ENCODE measurements at places on chromosomes 6 and 20.
A peak's percentile ranks its signal among the peaks of the same experiment; 100 is the strongest.

DNA sequence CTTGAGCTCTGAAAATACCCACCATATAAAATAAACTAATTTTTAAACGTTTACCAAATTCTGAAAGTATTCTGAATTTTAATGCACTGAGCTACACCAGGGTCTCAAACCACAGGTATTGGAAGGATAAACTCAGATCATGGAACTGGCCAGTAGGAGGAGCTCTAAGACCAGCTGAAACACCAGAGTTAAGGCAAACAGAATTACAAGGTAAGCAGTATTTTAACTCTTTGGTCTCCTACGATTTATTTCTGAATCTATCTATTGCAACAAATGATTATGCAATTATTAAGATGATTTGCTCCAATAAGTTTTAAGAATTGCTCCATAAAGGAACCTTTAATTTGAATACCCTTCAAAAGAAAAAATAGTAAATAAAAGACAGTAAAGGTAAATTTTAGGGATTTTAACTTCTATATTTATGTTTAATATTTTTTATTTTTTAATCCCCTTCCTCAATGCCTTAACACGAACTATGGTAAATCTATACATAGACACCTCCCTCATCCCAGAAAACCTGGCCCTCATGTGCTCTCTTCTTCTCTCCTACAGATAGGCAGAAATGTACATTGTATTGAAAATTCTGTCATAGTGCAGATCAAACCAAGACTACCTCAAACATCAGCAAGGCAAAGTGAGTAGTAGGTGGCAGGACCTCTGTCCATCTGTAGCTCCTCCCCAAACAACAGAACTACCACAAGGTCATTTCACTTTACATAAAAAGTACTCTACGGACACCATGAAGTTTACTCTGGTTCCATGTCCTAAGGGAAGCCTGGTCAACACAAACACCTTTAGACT, 58.4 kb downstream of the SMLR1 start:
- peak; percentile 88 for DNase-seq

DNA sequence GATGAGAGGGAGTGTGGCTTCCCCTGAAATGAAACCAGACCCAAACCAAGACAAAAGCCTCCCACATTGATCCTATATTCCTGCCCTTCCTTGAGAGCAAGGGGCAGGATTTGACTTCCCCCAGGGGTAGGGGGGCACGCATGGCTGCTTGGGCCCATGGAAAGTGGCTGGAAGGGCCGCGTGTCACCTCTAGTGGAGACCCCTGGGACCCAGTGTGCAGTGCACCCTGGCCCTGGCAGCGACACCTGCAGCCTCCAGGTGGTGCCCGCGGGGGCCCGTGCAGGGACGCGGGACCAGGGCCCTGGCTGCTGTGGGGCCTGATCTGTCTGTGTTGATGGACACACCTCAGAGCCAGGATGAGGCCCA, 18.0 kb upstream of the SLCO4A1 start:
- no peak for DNase-seq

- DNase-seq: no peak
These were observed 162.9 kb upstream of the SASH1 start for GRCh38 chr6:148179786-148180185.

- no peak for DNase-seq
These were observed 44.2 kb upstream of the ZBP1 start for GRCh38 chr20:57664476-57664875.

- DNase-seq: no peak
These were observed 252.0 kb upstream of the RIN2 start for GRCh38 chr20:19506021-19506420.

DNA sequence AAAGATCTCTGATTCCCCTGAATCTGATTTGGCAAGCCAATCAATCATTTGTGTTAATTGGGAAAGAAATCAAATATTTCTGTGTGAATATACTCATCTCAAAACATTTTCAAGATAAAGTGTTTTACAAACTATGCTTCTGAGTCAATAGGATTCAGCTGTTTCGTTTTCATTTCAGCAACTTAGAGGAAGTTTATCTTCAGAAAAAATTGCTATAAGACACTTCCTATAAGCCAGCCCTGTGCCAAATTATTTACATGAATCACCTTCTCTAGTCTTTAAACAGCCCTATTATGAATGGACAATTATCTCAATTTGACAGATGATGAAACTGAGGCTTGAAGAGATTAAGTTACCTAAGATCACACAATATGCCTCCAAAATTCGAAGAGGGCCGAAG, 10.9 kb downstream of the DEFB129 start:
- DNase-seq: no peak

DNA sequence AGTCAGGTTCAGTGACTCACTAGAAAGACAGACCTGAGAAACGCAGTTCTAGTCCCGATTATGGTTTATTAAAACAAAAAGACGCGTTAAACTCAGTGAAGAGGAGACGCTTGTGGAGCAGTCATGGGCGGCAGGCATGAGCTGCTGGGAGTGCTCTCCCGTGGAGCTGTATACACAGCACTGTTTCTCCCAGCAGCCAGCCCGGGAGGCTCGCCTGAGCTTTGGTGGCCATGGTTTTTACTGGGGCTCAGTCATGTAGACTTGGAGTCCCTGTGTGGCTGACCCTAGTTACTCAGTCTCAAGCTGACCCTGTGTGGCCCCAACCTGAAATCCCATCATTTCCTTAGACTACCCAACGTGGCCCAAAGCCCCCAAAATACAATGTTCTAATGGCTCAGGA, 41.2 kb upstream of the BHLHE23 start:
- DNase-seq: no peak

- no peak for DNase-seq
These were observed 967 bp downstream of the SMPDL3A start for GRCh38 chr6:122790028-122790422.

GRCh38 chr6:153104220-153104619, 26.9 kb downstream of the RGS17 start:
- no peak for DNase-seq

GRCh38 chr6:72954716-72955115, 270.6 kb downstream of the KHDC1L start:
- DNase-seq: no peak

- DNase-seq: no peak
These were observed 30.2 kb downstream of the CSNK2A1 start for GRCh38 chr20:513429-513828.

DNA sequence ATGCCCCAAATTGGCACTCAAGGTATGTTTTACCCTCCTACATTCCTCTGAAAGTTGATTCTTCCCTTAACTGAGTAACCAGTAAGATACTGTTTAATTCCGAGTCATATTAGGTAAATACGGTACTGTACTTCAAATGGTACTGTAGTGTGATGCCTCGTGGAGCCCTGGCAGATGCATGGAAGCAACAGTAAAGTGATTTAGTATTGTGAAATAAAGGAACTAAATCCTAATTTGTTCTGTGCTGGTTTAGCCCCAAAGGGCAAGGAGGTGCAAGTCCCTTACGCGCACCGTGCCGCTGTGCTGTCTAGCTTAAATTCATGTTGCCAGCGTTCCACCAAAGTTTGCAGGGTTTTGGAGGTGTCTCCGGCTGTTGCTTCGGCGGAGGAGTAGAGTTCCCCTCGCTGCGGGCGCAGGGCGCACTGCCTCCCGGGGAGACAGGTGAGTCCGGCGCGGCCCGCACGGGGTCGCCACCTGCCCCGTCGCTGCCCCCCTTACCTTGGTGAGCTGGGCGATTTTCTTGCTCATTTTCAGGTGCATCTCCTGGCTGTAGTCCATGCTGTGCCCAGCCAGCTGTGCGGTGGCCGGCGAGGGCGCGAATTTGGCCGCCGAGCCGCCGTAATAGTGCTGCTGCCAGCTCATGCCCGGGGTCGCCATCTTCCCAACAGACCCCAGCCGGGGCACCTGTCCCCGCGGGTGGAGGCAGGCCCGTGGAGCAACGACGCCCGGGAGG, 655 bp downstream of the FAM184A start:
- DNase-seq: peak; percentile 77

GRCh38 chr6:115360602-115361325, 699.9 kb downstream of the FRK start:
- DNase-seq: no peak

GRCh38 chr6:11143394-11144371, 32.2 kb upstream of the ERVFRD-1 start:
- DNase-seq: no peak

- no peak for DNase-seq
These were observed 29.1 kb upstream of the STX16 start for GRCh38 chr20:58621906-58622548.

GRCh38 chr6:21666853-21667681, 73.5 kb downstream of the SOX4 start:
- DNase-seq: no peak

Data from naive thymus-derived CD8-positive, alpha-beta T cell (primary cell).